ENCODE measurements at places on chromosomes 2 and 18. TPM values are rescaled to one million over a fixed set of nuclear protein-coding genes. Genes with fewer than 3 reads are reported as not detected.

The MBD2 gene
- 22.2 TPM for total RNA-seq

The NEU2 gene
- total RNA-seq = not detected

The C18orf54 gene
- 13.5 TPM for total RNA-seq

The DYNC2LI1 gene
- total RNA-seq = 48.2 TPM

The DHRS9 gene
- 0.94 TPM for total RNA-seq

The BUB1 gene
- 16.6 TPM for total RNA-seq

The TMEM131 gene
- total RNA-seq = 84.5 TPM

The RAB27B gene
- 17.2 TPM for total RNA-seq

The CCDC178 gene
- total RNA-seq = 0.31 TPM

The TRAPPC12 gene
- 139 TPM for total RNA-seq

The AQP12A gene
- not detected for total RNA-seq

The WDCP gene
- total RNA-seq = 21.9 TPM

The ATL2 gene
- 170 TPM for total RNA-seq

The GRHL1 gene
- total RNA-seq = 5.9 TPM

The ACMSD gene
- total RNA-seq = not detected

The HMSD gene
- total RNA-seq = 3.4 TPM

The MEIS1 gene
- total RNA-seq = 27.5 TPM

Data from parietal lobe (tissue), 2 donors.